ENCODE measurements at places on chromosomes 2 and 18.

DNA sequence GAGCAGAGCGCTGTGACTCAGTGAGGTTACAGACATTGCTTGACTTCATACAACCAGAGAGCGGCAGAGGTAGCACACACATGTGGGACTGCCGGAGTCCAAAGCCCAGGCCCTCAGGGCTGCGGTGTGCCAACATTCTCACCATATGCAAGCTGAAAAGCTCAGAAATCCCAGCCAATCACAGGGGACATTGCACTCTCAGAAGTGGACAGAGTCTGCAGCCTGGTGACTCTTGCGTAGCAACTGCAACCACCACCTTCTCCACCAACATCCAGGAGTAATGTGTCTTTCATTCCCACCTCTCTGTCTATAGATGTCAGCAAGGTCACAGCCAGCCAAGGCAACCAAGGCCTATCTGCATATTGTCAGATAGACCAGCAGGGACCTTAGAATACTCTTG lies 158.1 kb downstream of the TTC32 start:
- DNase-seq: no peak

DNA sequence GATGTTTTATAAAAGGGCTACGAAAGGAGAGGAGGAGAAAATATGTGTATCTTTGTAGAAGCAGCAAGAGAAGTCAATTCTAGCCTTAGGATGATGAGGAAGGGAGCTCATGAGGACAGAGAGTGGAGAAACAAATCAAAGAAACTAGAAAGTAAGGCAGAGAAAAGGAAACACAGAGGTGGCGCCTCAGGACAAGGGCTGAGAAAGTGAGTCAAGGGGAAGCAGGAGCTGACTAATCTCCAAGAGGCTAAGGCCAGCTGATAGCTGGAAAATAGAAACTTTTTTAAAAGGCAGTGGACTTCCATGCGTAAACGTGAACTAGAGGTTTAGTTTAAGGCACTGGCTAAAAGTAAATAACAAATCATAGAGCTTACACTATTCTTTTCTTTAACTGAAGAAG lies 173.3 kb downstream of the ANKRD44 start:
- no peak for DNase-seq

DNA sequence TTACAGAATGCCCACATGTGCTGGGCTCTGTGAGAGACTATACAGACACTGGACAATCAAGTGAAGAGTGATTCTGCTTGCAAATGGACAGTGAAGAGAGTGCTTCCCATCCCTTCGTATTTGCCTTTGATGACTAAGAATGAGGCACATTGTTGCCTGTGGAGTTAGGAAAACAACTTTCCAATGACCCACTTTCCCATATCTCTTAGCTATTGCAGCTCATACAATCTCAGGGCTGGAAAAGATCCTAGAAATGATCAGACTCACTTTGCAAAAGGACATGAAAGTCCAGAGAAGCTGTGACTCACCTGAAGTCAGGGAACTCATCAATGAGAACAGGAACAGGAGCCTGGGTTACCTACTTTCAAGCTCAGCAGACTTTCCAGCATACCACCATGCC lies 440.5 kb upstream of the TCF4 start:
- DNase-seq: no peak

DNA sequence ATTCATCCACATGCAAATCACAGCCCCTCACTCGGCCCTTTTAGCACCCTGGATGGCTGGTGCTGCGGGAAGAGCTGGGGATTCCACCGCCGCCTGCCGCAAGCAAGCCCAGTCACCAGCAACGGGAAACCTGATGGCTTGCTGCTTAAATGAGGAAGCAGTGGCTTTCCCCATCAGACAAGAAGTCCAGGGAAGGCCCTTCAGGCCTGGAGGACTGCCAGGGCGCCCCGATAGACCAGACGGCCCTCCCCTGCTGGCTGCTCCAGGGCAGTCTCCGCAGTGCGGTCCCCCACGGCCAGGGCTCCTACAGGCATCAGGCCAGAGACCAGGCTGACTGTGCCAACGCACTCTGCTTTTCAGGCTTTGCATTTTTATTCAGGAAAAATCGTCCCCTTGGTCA lies 439.1 kb downstream of the EIPR1 start:
- DNase-seq: no peak

GRCh38 chr2:221588306-221588985 lies 16.3 kb upstream of the EPHA4 start:
- DNase-seq: no peak

GRCh38 chr2:46563186-46563585 lies 83.8 kb downstream of the TMEM247 start:
- no peak for DNase-seq

GRCh38 chr2:30216157-30216556 lies 15.2 kb upstream of the LBH start:
- no peak for DNase-seq

All from immature natural killer cell (primary cell).